ENCODE measurements at places on chromosomes 7 and 10.

DNA sequence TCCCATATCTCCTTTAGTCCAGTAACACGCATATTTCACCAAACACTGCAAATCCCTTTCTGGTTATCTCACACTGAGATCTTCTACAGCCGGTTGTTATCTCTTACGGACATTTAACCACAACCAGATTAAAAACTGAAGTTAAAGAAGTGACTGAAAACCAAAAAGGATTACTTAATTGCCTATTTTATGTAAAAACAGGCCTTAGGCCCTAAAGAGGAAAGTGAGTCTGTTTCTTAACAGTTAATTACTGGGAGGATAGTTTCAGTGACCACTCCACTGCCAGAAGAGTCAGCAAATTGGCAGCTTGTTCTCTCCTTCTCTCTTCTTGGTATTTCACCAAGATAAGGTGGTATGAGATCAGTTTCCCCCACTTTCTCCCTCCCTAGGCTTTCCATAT is 161.9 kb upstream of the MEOX2 start:
- no peak for DNase-seq

- no peak for DNase-seq
Observed at GRCh38 chr7:129084801-129085551, 30.1 kb upstream of the TNPO3 start.

- DNase-seq: no peak
Observed at GRCh38 chr10:20740120-20740519, 157.0 kb downstream of the NEBL start.

DNA sequence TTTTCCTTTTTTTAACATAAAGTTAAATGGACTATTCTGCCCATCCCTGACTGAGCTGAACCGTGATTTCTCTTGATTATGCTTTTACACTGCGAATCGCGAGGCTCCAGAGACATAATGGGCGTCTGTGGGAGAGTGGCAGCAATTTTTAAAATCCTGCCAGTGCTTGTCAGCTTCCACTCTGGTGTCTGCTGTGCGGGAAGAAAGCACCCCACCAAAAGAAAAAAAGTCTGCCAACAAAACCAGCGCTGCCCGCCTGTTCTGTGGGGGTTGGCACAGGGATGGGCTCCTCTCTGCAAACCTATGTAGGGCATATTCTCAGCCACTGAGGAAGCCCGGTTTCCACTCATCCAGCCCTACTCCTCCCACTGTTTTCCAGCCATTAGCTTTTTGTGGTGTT is 592.3 kb upstream of the GALNT17 start:
- DNase-seq: no peak

DNA sequence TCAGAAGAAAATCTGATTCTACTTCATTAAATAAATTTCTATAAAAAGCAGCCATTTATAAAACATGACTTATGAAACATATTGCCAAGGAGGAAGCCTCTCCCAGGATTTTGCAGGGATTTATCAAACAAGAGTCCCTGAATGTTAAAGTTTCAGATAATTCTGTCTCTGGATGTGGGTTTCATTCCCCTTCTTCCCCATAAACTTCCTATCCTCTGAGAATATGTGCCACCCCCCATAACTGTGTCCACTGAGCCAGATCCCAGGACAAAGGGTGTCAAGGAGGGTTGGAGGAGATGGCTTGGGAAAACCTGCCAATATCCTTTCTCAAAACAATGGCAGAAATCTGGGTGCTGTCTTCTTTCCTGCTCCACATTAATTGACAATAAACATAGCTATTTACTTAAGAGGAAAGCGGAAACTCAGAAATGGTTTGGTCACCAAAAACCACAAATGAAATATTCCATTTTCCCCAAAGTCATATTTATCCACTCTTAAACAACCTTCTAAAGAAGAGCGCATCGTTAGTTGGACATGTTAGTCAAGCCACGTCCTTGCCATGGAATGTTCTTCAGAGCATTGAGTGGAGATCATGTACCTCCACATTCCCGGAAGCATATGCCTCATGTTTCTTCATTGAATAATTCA is 54.3 kb upstream of the AKR1E2 start:
- DNase-seq: no peak
